ENCODE measurements at places on chromosomes 12 and 14.

- DNase-seq, result no peak
Observed at GRCh38 chr12:68498736-68499135, 112.0 kb upstream of the RAP1B start.

DNA sequence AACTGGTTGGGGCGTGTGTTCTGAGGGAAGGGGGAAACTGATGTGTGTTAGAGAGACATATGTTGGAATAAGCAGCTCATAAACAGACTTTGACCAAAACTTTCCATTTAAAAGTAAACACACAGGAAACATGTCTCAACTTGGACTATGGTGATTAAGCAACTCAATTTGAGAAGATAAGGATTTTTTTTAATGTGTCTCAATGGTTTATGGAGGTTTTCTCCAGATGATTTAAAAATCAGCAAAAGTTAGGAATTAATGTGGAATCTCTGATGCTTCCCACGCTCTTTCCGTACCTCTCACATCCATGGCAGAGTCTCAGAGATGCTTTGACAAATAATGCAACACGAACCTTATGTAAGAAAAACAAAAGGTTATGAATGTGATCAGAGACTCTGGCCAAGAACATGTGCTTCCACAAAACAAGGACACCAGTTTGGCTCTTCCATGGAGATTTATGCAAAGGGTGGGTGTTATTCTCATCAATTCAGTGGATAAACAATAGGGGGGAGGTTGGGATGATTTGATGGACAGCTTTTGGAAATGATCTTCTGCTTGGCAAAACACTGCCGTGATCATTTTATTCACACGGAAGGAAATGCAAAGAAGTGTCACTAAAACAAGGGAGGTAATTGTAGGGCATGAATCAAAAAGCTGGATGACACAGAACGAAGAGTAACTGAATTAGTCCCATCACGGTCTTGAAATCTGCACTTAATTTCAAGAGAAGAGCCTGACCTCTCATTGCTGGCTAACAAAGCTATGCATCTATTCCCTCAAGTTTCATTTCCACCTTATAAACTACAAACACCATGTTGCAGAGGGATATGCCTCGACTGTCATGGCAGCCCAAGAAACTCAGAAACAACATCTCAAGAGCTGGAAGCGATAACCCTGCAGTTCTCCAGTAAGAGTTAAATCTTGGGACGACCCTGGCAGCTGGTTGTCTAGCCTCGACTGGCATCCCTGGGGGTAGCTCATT, 76.5 kb downstream of the FOXN3 start:
- DNase-seq, result no peak

GRCh38 chr12:59578254-59578653, 17.6 kb upstream of the SLC16A7 start:
- no peak for DNase-seq

DNA sequence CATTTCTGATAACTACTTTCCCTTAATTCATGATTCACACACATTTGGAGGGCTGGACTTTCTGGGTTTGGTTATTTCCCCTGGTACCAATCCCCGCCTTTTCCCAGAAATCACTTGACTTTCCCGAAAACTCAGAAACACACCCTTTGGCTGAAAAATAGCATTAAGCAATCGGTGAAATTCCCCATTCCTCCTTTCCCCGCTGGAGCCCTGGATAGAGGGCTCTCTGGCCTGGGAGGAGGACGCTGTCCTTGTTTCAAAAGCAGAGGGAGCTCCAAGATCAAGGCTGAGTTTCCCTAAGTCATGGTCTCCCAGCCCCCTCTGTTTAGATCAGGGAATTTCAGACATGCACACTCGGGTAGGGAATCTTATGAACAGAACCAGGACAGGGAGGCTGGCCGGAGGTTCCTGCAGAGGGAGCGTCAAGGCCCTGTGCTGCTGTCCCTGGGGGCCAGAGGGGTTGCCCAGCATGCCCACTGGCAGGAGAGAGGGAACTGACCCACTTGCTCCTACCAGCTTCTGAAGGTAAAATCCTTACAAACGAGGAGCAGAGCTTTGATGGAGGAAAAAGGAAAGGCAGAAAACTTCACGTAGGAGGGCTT, at the start of gene C1S:
Gene C1S, plus strand, starts transcription at position 366 of the 602 bp plus-strand sequence. CDS start 1,195 bp downstream, outside the sequence.
- DNase-seq, result no peak

DNA sequence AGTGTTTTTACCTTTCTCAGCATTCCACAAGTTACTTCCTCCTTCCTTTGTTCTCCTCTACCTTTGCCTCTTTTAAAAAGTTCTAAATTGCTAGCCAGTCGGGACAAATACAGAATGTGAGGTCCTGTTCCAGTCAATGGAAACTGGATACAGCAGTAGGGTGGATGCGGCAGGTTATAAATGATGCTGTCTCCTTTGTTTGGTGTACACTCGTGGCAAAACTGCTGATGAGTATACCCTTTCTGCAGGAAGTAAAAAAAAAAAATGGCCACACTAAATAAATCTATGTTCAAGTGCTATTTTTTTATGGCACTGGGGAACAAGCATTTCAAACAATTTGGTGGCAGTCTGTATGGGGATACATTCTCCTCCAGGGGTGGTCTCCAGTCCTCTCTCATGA, 27.5 kb downstream of the KLRK1 start:
- DNase-seq, result no peak

- DNase-seq, result no peak
Observed at GRCh38 chr14:100104523-100105300, 39.5 kb downstream of the EVL start.

DNA sequence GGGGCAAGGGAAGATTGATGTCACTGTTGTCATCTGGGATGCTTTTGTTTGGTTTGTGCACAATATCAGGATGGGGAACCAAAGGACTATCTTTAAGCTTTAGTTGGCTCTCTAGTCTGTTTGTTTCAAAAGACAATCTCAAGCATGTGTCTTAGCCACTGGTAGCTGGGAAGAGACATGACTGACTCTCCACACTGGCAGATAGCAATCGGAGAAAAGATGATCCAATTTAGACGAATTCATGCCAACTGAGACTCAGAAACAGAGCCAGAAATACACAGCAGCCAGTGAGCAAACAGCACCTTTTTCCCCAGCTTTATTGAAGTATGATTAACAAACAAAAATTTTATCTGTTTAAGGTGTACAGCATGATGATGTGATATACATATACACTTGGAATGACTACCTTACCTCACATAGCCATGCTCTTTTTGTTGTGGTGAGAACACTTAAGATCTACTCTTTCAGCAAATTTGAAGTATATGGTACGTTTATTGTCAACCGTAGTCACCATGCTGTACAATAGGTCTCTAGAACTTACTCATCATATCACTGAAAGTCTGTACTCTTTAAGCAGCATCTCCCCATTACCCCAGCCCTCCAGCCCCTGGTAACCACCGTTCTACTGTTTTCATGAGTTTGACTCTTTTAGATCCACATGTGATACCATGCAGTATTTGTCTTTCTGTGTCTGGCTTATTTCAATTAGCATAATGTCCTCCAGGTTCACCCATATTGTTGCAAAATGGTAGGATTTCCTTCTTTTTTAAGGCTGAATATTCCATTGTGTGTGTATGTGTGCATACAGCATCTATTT, 50.6 kb downstream of the DUSP16 start:
- DNase-seq, result no peak

GRCh38 chr14:52907949-52908348, 42.9 kb downstream of the FERMT2 start:
- no peak for DNase-seq

- no peak for DNase-seq
Observed at GRCh38 chr14:23939607-23940326, 13.8 kb upstream of the DHRS4 start.

DNA sequence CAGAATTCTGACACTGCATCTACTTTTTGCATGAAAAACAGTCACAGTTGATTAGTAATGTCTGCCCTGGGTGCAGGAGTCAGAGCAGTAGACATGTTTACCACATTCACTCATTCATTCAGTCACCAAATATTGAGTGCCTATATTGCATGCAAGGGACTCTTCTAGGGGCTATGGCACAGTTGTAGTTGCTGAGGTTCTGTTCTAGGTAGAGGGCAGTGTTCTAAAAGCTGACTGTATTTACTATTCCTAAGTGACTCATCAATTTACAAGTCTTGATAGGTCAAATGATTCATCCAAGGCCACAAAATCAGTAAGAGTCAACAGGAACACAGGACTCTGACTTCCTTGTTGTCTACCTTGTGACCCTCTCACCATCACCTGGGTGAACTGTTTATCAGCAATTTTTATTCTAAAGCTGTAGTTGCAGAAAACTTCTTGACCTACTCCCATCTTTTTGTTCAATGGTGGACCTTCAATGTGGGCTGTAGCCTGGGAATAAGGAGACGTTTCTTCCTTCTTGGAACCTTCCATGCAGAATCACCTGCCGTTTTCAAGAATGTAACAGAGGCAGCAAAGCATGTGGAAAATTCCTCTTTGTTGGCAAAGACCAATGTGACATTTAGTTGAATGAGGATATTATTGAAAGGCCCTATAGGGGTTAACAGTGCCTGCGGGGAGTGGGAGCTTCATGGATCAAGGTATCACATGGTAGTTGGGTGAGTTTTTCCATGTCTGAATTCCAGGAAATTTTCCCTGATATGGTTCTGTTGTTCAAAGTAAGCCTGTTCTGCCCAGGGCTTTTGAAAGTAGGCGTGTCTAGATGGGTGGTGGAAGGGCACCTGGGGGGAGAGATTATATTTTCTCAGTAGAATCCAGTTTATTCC, 223.2 kb downstream of the KTN1 start:
- DNase-seq, result no peak

DNA sequence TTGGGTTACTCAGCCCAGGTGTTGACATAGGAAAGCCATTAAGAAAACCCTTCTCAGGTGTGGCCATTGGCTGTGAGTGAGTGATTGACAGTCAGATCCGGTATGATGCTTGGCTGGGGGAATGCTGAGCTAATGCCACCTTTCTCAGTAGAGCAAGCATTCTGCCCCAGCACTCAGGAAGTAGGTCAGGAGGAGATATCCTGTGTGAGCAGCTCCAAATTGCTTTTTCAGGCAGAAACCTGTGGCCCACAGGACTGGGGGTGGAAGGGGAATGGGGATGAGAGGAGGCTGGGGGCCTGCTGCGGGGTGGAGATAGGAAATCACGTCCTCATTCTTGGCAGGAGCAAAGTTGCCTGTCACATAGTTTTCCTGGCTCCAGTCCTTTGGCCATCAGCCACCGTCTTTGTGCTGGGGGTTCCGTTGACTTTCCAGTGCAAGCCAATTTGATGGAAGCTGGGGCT, 55.7 kb downstream of the NINJ2 start:
- DNase-seq, result no peak

GRCh38 chr14:67532606-67532997, 488 bp upstream of the PLEKHH1 start:
- DNase-seq, result no peak

- DNase-seq, result no peak
Observed at GRCh38 chr12:28413460-28414109, 223.3 kb downstream of the CCDC91 start.

DNA sequence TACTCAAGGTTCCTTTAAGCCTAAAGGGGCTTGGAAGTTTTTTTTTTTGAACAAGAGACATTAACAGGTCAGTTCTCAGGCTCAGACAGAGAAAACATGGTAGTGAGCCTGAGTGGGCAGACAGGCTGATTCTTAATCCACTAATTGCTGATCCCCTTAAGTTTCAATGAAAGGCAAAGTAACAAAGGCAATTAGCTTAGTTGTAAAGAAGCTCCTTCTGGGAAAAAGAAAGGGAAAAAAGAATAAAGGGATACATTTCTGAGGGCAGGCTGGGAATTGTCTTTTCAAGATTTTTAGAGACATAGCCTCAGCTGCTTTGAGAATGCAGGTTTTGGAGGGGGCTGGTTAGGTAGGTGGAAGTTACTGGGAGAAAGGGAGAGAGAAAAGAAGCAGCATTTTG, 133.8 kb downstream of the CFAP54 start:
- no peak for DNase-seq

DNA sequence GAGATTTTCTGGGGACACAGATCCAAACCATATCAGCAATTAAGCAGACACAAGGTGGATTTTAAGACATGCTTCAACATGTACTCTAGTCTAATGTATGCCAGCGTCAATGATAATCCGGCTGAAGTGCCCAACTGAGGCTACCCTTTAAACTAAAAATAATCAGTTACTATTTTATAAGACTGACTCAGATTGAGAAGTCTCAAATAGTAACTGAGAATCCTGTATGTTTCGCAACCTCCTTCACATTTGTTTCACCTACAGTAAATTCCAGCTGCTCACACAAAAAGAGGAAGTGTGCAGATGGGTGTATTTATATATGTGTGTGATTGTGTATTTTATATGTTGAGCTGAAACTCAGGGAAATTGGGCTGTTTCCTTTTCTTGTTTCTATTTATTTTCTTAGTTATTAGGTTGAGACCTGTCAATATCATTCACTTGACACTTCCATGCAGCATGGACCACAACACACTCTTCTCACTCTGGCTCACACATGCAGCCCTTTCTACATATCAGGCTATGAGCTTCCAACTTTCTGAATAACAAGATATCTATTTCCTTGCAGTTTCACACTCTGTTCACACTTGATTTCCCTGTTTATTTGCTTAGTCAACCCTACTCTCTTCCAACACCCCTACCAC, 1224.9 kb upstream of the TMEM132C start:
- no peak for DNase-seq

DNA sequence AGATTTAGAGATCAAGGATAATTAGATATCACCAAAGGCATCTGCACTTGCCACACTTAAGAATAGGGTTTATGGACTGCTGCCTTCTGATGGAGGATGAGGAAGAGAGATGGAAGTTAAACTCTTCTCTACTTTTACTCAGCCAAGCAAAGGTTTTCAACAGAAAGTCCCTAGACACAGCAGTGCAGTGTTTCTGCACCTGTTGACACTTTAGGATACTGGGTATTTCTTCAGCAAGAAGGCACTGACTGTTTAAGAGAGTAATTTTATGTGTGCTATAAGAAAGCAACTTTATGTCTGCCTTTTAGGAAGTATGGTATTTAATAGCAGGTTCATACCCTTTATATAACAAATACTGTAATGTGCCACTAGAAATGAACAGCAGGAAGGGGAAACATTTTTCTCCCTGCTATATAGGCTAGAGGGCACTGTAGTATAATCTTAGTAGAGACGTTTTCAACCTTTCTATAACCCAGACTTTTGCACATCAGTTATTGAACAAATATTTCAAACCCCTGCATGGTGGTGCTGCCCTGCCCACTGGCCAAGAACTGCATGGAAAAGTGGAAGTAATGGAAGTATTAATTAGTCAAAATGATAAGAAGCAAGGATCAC, 225.0 kb upstream of the GRIP1 start:
- no peak for DNase-seq

Data from SIG-M5 (cell line).